ENCODE measurements at places on chromosomes 4 and X. TPM values are rescaled to one million over a fixed set of nuclear protein-coding genes. Genes with fewer than 3 reads are reported as not detected.

DNA sequence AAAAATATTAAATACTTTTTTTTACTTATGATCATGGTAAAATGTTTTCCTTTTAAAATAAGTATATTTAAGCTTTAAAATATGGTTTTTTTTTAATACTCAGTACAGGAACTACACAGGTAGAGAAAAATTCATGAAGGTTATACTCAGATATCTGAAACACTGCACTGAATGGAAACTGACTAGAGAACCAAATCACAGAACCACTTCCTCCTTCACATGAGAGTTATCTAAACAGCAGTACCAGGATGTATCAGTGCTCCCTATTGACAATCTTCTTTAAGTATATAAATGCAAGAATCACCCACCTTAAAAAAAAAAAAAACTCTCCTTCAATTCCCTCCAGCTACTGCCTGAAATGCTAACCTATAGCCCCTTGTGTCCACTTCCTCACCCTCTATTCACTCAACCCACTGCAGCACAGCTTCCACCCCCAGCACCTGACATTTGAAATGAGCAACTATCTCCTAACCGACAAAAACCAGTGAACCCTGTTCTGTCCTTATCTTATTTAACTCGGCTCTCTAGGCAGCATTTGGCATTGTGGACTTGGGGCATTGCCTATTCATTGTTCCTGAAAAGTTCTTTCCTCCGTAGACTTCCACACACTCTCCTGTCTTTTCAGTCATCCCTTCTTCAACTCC lies 9.1 kb downstream of the SLC7A3 start:
- no peak overlapping the region for H3K27ac ChIP-seq
- no peaks in the 10 kb centered on the region for H3K4me1 ChIP-seq
- no peak overlapping the region for H3K4me3 ChIP-seq
- peaks cover 25% of the 10 kb centered on the region for H3K27me3 ChIP-seq
- no peaks in the 10 kb centered on the region for H3K36me3 ChIP-seq

DNA sequence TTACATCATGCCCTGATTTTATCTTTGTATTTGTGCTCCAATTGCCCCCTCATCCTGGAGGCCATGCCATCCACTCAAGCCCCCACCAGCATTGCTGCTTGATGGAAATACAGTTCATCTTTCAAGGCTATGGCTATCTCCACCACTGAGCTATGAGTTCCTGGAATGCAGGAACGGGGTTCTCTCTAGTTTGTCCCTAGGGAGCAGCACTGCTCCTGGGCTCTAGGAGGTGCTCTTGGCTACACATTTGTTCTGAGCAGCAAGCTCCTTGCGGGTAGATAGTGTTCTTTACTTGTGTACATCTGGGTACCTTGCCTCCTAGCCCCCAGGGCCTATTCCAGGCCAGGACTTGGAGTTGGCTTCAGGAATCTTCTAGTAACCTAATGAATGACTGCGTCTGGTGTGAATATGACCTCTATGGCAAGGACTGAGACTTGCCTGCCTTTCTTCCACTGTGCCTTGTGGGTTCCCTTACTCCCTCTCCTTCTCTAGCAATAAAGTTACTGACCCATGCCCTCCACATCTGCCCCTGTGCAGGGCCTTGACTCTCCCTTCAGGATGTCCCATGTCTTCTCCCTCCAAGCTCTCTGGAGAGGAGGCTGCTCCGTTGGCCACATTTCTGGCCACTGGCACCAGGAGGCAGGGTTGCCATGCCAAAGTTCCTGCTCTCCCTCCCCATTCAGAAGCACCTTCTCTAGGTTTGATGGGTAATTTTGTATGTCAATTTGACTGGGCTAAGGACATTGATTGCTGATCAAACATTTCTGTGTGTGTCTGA lies 7.6 kb downstream of the CITED1 start:
- no peak for DNase-seq
- no peaks in the 10 kb centered on the region for H3K36me3 ChIP-seq
- no peak overlapping the region for H3K4me3 ChIP-seq
- H3K4me1 ChIP-seq = no peaks in the 10 kb centered on the region

GRCh38 chr4:94852616-94853015 lies 94.9 kb downstream of the BMPR1B start:
- H3K4me3 ChIP-seq = no peak overlapping the region
- no peak for DNase-seq
- no peak overlapping the region for H3K27ac ChIP-seq
- no peaks in the 10 kb centered on the region for H3K27me3 ChIP-seq
- no peaks in the 10 kb centered on the region for H3K4me1 ChIP-seq
- H3K36me3 ChIP-seq = no peaks in the 10 kb centered on the region

GRCh38 chrX:136157187-136157586 lies 9.9 kb downstream of the FHL1 start:
- no peaks in the 10 kb centered on the region for H3K36me3 ChIP-seq
- H3K27ac ChIP-seq = no peak overlapping the region
- no peak for DNase-seq
- peaks cover 9% of the 10 kb centered on the region for H3K27me3 ChIP-seq
- H3K4me1 ChIP-seq = no peaks in the 10 kb centered on the region

- no peak overlapping the region for H3K27ac ChIP-seq
- peaks cover 25% of the 10 kb centered on the region for H3K4me1 ChIP-seq
- no peaks in the 10 kb centered on the region for H3K36me3 ChIP-seq
- no peak for DNase-seq
- no peak overlapping the region for H3K4me3 ChIP-seq
Observed at GRCh38 chr4:3830774-3831528, 64.8 kb downstream of the ADRA2C start.

DNA sequence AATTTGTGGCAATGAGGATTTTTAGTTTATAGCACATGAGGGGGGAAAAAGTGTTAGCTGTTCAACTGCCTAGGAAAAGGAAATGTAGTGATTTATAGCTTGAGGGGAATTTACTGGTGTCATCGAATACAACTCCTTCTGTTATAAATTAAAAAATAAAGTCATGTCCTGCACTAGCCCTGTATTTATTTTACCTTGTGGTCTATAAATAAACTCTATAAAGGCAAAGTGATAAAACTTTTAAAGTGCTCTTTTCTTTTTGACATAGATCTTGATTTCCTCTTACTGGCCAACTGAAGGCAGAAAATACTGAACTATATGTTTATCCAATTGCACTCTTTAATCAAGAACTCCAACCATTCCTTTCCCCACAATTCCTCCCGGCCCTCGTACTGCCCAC lies 672.1 kb upstream of the SLIT2 start:
- H3K36me3 ChIP-seq = no peaks in the 10 kb centered on the region
- DNase-seq = no peak
- no peaks in the 10 kb centered on the region for H3K27me3 ChIP-seq
- no peaks in the 10 kb centered on the region for H3K4me1 ChIP-seq
- no peak overlapping the region for H3K4me3 ChIP-seq

GRCh38 chrX:53421772-53422085 lies 725 bp downstream of the SMC1A start:
- no peaks in the 10 kb centered on the region for H3K27me3 ChIP-seq
- H3K4me3 ChIP-seq = peak overlapping the region; percentile 83
- peaks cover 10% of the 10 kb centered on the region for H3K4me1 ChIP-seq
- H3K27ac ChIP-seq = no peak overlapping the region
- H3K36me3 ChIP-seq = no peaks in the 10 kb centered on the region

- no peaks in the 10 kb centered on the region for H3K27me3 ChIP-seq
- no peaks in the 10 kb centered on the region for H3K36me3 ChIP-seq
- no peak for DNase-seq
- no peak overlapping the region for H3K27ac ChIP-seq
Observed at GRCh38 chrX:56026815-56027214, 205.3 kb upstream of the KLF8 start.

GRCh38 chrX:104929324-104929723 lies 291.2 kb downstream of the TEX13A start:
- H3K27me3 ChIP-seq = peaks cover 33% of the 10 kb centered on the region
- no peak overlapping the region for H3K4me3 ChIP-seq
- DNase-seq = no peak
- H3K27ac ChIP-seq = no peak overlapping the region
- no peaks in the 10 kb centered on the region for H3K36me3 ChIP-seq
- H3K4me1 ChIP-seq = no peaks in the 10 kb centered on the region

- peaks cover 27% of the 10 kb centered on the region for H3K36me3 ChIP-seq
- DNase-seq = no peak
- no peaks in the 10 kb centered on the region for H3K4me1 ChIP-seq
- H3K27me3 ChIP-seq = no peaks in the 10 kb centered on the region
- no peak overlapping the region for H3K4me3 ChIP-seq
Observed at GRCh38 chr4:8401665-8402064, 38.9 kb downstream of the ACOX3 start.

The EPHA5 gene
- total RNA-seq = not detected

The SMIM10L2A gene
- total RNA-seq = 39.6 TPM

The HSD17B10 gene
- 106 TPM for total RNA-seq

The DOK7 gene
- total RNA-seq = 4.2 TPM
